Effector memory CD4-positive, alpha-beta T cell (primary cell): ENCODE measurements at places on chromosomes 6 and 20.

GRCh38 chr6:145373826-145374225, 361.5 kb downstream of the EPM2A start:
- no peaks in the 10 kb centered on the region for H3K36me3 ChIP-seq
- H3K4me1 ChIP-seq: peaks cover 6% of the 10 kb centered on the region
- H3K27ac ChIP-seq: no peak overlapping the region
- no peak overlapping the region for H3K4me3 ChIP-seq
- no peak for DNase-seq
- no peaks in the 10 kb centered on the region for H3K27me3 ChIP-seq

DNA sequence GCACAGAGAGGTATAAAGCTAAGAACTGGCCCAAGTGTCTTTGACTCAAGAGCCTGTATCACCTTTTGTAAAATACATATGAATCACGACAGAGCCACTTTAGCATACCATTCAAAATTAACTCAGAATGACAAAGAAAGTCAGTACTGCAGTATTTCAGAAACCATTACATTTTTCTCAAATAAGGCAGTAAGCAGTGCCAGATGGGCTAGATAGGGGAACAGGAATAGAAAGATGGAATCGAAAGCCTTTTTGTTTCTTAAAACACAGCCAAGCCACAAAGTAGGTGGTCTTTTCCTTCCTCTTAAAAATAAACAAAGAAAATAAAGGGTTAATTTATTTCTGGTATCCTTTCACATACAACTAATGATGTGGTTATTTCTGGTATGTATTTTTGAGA, 10.3 kb downstream of the CLDN20 start:
- no peaks in the 10 kb centered on the region for H3K4me1 ChIP-seq
- no peak for DNase-seq
- no peak overlapping the region for H3K27ac ChIP-seq
- no peak overlapping the region for H3K4me3 ChIP-seq
- H3K27me3 ChIP-seq: no peaks in the 10 kb centered on the region
- H3K36me3 ChIP-seq: peaks cover 11% of the 10 kb centered on the region

DNA sequence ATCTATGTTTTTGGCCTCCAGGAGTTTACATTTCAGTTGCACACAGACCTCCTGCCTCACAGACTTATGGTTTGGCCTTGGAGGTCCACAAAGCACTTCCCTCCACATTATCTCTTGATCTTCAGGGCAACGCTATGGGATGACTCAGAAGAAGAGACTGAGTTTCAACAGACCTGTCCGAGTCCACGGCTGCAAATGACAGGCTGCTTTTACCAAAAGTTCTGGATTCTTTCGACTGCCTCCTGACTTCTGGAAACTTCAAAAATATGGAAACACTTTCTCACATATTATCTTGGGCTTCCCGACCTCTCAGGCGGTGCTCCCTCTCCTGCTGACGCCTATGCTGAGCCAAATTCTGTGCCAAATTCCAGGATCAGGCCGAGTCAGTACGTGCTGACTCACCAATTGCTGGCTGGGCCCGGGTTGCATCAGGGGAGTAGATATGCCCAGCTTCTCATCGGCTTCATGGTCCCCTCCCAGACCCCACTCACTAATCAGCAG, 190.2 kb downstream of the BMP7 start:
- H3K36me3 ChIP-seq: no peaks in the 10 kb centered on the region
- no peak overlapping the region for H3K4me3 ChIP-seq
- no peaks in the 10 kb centered on the region for H3K27me3 ChIP-seq
- DNase-seq: no peak
- no peak overlapping the region for H3K27ac ChIP-seq
- H3K4me1 ChIP-seq: no peaks in the 10 kb centered on the region

DNA sequence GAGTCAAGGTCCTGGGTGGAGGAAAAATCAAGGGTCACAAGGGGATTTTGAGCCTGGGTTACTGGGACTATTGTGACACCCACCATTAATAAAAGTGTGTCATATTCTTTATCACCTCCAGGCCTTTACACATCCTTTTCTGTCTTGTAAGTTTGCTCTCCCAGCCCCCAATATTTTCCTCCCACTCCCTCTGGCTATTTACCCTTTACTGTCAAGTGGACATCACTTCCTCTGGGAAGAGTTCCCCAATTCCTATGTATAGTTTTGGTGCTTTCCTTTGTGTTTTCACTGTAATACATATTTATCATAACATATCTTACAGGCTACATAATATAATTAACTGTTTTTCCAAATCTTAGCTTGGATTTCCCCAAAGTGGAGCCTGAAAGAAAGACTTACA, 36.3 kb downstream of the MARCKS start:
- no peaks in the 10 kb centered on the region for H3K4me1 ChIP-seq
- DNase-seq: no peak
- no peaks in the 10 kb centered on the region for H3K36me3 ChIP-seq
- H3K27ac ChIP-seq: no peak overlapping the region
- H3K27me3 ChIP-seq: no peaks in the 10 kb centered on the region

DNA sequence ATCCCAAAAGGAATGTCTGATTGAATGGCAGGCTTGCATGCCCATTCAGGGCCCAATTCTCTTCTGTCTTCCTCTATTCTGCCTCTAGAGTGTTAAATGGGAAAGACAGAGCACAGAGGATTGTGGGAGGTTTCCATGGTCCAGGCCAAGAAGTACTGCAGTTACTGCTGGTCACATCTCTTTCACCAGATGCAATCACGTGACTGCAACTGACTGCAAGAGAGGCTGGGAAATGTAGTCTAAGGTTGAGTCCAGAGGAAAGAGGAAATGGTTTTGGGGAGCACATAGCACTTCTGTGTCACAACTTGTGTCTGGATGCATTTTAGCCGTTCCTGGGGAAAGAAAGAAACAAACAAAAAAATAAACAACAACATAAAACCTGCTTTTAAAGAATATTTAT, 336.4 kb upstream of the BTBD3 start:
- H3K4me1 ChIP-seq: no peaks in the 10 kb centered on the region
- no peak overlapping the region for H3K4me3 ChIP-seq
- H3K36me3 ChIP-seq: no peaks in the 10 kb centered on the region

- H3K27ac ChIP-seq: no peak overlapping the region
- no peak for DNase-seq
- no peaks in the 10 kb centered on the region for H3K4me1 ChIP-seq
- H3K4me3 ChIP-seq: no peak overlapping the region
These were observed 122.8 kb upstream of the ZNF217 start for GRCh38 chr20:53716395-53716794.

DNA sequence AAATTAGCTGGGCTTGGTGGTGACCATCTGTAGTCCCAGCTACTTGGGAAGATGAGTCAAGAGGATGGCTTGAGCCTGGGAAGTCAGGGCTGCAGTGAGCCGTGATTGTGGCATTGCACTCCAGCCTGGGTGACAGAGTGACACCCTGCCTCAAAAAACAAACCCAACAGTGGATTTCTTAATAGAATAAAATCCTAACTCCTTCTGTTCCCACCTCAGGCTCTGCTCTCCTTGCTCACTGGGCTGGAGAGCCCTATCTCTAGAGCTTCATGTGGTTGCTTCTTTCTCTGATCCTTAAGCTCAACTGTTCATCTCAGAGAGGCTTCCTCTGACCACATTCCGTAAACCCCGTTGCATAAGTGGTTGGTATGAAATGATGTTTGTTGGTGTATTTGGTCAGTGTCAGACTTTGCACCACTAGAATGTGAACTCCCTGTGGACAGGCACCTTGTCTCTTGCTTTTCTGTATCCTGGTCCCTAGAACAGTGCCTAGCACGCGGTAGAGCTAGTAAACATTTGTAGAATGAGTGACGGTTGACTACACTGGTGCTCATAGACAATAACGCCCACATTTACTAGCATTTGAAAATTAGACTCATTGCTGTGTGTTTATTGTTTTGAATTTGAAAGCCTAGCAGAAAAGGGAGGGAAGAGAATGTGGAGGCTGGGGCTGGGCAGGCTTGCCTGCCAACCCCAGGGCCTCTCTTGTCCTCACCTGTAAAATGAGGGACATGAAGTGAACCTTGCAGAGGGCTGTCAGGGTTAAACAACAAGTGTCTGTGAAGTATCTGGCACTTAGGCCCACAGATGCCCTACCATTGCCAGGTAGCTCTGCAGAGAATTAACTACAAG, 4.2 kb downstream of the MAPRE1 start:
- peaks cover 28% of the 10 kb centered on the region for H3K4me1 ChIP-seq
- H3K36me3 ChIP-seq: peaks cover 20% of the 10 kb centered on the region
- no peaks in the 10 kb centered on the region for H3K27me3 ChIP-seq
- H3K27ac ChIP-seq: no peak overlapping the region
- no peak overlapping the region for H3K4me3 ChIP-seq

DNA sequence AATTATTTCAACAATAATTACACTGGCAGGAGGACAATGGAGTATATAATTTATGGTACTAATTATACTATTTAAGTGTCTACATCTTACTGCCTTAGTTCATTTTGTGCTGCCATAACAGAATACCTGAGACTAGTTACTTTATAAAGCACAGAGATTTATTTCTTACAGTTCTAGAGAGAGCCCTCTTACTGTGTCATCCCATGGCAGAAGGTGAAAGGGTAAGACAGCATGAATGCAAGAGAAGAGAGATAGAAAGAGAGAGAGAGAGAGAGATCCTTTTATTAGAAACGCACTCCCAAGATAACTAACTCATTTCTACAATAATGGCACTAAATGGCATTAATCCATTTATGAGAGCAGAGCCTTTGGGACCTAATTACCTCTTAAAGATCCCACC, 314.7 kb downstream of the EPM2A start:
- no peaks in the 10 kb centered on the region for H3K36me3 ChIP-seq
- DNase-seq: no peak
- H3K27me3 ChIP-seq: no peaks in the 10 kb centered on the region
- no peaks in the 10 kb centered on the region for H3K4me1 ChIP-seq
- H3K27ac ChIP-seq: no peak overlapping the region
- no peak overlapping the region for H3K4me3 ChIP-seq

GRCh38 chr20:40963505-40963845, 65.1 kb upstream of the TOP1 start:
- H3K36me3 ChIP-seq: no peaks in the 10 kb centered on the region
- no peak for DNase-seq
- H3K27ac ChIP-seq: no peak overlapping the region
- no peak overlapping the region for H3K4me3 ChIP-seq

DNA sequence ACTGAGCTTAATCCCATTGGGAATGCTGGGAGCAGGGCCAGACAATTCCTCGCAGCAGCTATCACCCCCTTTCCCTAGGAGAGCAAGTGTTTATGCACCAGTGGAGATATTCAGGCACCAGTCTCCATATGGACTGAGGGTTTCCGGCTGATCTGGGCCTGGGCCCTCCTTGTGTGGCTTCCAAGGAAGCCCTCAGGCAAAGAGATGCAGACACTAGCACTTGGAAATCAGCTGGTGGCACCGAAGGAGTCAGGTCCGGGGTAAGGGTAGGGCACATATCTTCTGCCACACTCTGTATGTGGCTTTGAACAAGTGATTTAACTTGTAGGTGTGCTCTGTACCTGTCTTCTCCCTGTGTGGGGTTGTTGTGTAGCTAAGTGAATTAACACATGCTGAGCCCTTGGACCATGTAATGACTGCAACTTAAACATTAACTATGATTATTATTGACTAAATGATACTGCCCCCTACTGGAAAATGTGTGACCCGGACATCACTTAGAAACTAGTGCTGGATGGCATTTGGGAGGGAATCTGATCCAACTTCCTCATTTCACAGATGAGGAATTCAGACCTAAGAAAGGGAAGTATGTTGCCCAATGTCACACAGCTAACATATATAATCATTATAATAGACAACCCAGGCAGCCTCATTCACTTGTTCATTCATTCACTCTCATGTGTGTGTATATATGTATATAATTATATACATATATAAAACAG, 19.3 kb upstream of the WFDC2 start:
- no peaks in the 10 kb centered on the region for H3K4me1 ChIP-seq
- no peak for DNase-seq
- no peaks in the 10 kb centered on the region for H3K36me3 ChIP-seq
- no peak overlapping the region for H3K27ac ChIP-seq

GRCh38 chr20:63471981-63472831, at the start of gene KCNQ2:
TSS of gene KCNQ2 (minus strand) at chr20:63472655. CDS start at chr20:63472463, 192 bp downstream.
- H3K36me3 ChIP-seq: no peaks in the 10 kb centered on the region
- peaks cover 48% of the 10 kb centered on the region for H3K27me3 ChIP-seq

GRCh38 chr6:161137320-161137719, 136.5 kb downstream of the AGPAT4 start:
- no peak overlapping the region for H3K4me3 ChIP-seq
- no peak for DNase-seq
- H3K27ac ChIP-seq: no peak overlapping the region
- H3K4me1 ChIP-seq: no peaks in the 10 kb centered on the region

- no peaks in the 10 kb centered on the region for H3K4me1 ChIP-seq
- H3K36me3 ChIP-seq: no peaks in the 10 kb centered on the region
- H3K27ac ChIP-seq: no peak overlapping the region
- H3K4me3 ChIP-seq: no peak overlapping the region
These were observed 63.4 kb downstream of the LRRC1 start for GRCh38 chr6:53858196-53858595.

DNA sequence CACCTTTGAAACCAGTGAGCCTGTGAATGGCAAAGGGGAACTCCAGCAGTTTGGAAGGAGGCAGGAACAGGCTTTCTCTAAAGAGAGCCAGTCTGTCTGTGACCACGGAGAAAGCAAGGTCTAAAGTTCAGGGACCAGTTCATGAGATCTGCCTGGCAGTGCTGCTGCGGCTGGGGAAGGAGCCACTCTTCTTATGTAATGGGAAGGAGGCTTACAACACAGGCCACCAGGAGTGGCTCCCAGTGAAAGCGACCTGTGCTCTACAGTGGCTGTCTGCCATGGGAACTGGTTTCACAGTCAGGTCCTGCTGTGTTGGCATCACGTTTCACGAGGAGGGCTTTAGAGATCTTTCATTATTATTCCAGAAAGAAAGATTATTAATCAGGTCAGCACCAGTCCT, 291.9 kb upstream of the PRDM1 start:
- H3K36me3 ChIP-seq: no peaks in the 10 kb centered on the region
- H3K4me1 ChIP-seq: peaks cover 4% of the 10 kb centered on the region
- no peak overlapping the region for H3K4me3 ChIP-seq
- no peak for DNase-seq
